G401 (cell line): ENCODE measurements at places on chromosomes 1 and 21. TPM values are rescaled to one million over a fixed set of nuclear protein-coding genes. Genes with fewer than 3 reads are reported as not detected.

DNA sequence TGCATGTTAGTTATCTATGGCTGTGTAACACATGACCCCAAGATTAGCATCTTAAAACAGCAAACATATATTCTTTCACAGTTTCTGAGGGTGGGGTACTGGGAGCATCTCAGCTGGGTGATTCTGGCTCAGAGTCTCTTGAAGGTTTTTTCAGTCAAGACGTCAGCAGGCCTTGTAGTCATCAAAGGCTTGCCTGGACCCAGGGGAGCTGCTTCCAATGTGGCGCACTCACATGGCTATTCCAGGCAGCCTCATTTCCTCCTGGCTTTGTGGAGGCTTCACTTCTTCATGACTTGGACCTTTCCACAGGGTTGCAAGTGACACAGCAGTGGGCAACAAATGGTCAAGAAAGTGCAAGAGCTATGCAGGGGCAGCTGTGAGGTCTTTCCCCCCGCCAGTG, 114.7 kb downstream of the ACTL8 start:
- no peak for DNase-seq

- no peak for DNase-seq
Measured at GRCh38 chr1:155077758-155078445, 735 bp upstream of the EFNA3 start.

DNA sequence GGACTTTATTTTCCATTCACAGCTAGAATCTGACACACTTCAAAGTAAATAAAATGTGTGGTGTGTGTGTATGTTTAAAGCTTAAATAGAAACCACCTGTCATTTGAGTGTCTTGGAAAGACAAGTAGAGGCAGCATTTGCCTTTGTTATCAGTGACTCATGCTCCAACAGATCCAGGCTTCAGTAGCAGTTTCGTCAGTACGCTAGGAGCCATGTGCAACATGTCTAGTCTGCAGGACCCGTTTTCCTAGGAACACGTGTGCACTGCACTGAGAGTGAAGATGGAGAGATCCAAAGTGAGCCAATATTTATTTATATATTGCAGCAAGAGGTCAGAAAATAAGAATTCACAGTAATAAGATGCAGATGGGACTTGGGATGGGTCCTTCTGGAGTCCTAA, 41.8 kb downstream of the SGIP1 start:
- DNase-seq, result no peak

DNA sequence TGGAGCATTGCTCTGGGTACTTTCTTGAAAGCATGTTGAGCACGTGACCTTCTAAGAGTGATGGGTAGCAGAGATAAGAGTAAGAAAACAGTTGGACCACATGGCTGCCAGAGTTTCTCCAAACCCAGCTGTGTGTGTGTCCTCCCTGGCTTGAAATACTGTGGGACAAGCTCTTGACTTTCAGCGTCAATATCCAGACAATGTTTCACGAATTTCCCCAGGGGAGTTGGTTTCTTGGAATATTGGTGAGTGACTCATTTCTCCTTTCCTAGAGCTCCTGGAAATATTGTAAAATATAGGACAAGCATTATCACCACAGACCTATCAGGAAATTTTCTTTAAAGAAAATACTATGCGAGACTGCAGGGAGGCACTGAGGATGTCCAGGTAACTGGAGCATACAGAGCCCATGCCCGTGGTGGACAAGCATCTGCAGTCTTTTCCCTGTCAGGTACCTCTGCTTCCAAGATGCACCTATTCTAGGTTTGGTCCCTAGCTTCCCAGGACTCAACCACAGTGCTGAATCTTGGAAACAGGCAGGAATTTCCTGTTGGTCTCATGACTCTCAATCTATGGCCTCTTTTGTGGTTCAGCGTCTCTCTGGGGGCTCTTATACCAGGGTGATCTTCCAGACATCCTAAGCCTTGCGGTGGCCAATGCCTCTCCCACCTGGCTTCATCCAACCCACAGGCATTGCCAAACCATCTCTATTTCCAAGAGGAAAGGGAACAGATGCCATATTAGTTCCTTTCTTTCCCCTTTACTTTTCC, 67.4 kb downstream of the KCNJ6 start:
- no peak for DNase-seq

- no peak for DNase-seq
Measured at GRCh38 chr1:229862017-229862774, 204.8 kb upstream of the GALNT2 start.

DNA sequence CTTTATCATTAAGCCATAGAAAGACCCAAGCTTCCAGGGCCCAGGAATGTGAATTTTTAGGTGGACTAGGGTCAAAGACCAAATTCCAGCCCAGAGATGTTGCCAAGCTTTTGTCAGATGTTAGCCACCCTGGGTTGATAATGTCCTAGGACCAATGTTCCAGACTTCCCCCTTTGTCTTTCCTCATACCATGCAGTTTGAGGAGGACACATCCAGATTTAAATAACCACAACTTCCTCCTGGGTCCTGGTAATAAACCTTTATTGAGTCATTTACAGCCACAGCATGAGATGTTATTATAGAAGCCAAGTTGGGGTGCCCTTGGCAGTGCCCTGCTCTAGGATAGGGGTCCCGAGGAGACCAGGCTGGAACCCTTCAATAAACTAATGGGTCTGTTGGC, 5.9 kb downstream of the TNR start:
- DNase-seq, result no peak

DNA sequence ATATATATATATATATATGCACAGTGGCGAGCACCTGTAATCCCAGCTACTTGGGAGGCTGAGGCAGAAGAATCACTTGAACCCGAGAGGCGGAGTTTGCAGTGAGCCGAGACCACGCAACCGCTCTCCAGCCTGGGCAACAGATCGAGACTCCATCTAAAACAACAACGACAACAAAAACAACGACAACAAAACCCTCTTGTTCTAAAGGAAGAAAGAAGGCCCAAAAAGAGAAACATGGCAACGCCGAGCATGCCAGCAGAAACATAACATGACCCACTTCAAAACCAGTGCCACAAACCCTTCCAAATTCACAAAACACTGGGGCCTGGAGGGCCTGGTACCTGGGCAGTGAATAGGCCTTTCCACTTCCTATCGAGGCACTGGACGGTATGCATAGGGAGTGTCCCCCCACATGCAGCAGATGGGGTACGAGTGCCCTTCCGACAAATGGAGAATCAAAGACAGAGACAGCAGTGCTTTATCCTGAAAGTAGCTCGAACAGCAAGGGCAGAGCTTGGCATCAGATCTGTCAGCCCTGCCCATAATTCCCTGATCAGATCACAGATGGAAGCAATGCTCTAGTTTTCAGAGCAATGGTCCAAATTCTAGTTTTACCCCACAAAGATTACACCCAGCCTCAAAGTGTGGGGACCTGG, 52.0 kb downstream of the TOMM20 start:
- no peak for DNase-seq

DNA sequence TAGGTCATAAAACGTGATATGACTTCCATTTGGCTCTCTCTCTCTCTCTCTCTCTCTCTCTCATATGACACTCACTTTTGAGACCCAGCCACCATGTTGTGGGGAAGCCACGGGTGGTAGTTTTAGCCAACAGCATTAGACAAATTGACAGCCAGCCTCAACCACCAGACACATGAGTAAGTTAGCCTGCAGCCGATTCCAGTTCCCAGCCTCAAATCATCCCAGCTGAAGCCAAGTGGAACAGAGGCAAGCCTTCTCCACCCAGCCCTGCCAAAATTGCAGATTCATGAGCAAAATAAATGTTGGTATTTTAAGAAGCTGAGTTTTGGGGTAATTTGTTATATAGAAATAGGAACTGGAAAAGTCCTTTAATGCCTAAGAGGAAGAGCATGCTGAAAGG, 98.0 kb upstream of the DNAH14 start:
- DNase-seq, result no peak

DNA sequence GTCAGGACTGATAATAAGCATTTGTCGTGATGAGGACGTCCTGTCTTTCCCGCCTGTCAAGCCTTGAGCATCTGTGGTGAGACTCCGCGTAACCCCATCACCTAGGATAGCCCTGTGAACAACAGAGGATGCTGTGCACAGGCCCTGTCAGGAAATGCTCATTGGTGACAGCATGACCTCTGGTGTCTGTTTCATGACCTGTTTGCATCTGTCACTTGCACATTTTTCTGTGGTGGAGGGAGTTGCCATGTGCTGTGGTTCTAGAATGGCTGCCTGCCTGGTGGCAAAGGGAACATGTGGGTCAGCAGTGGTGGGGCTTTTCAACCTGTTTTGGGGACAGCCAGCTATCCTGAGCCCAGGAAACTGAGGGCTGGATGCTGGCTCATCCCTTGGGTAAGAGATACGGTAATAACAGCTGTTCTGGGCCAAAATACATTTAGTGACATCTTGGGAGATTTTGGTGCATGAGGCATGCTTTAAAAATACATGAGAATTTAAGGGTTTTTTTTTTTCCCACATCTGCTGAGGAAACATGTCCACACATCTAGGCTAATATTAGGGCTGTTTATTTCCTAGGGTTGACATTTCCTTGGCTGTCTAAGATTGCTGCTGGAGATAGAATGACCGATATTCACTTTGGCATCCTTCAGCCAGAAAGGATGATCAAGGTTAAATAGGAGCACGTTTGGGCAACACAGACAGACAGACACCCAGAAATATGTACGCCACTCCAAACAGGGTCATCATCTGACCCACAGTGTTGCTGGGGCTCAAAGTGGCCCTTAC, 52.9 kb downstream of the KCNC4 start:
- no peak for DNase-seq

- DNase-seq, result no peak
Measured at GRCh38 chr1:39668111-39668510, 3.8 kb downstream of the NT5C1A start.

DNA sequence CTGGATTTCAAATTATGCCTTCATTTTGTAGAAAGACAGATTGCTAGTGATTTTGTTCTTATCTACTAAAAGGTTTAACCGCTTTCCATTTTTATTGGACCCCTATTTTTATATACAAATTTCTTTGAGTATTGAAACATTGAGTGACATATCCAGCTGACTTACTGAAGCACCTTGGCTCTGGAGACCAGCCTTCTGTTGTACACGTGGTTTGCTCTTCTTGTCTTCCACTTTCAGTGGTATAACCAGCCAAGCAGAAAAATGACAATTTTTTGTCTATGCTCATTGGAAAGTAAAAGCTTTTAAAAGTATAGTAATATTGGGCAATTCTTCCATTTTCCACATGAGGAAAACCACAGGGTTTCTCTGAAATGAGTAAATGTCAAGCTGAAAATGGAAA, 4.4 kb downstream of the F13B start:
- no peak for DNase-seq

- no peak for DNase-seq
Measured at GRCh38 chr21:33299181-33299752, 25.5 kb upstream of the IFNAR1 start.

GRCh38 chr1:90435351-90435750, 281.8 kb downstream of the BARHL2 start:
- DNase-seq, result no peak

DNA sequence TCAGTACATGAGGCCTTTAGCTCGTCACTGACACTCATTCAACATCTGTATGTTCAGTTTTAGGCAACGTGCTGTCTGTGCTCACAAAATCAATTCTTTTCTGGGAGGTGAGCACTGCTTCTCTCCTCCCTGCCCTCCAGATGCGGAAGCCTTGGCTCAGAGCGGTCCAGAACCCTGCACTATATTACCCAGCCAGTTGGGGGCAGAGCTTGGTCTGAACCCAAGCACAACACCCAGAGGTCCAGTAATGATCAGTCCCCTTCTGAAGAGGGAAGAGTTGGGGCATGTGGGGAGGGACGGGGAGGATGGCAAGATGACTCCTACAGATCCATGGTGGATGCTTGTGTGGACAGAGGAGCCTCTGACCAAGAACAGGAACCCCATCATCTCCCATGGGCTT, 5.6 kb upstream of the DSCAM start:
- no peak for DNase-seq

The NTRK1 gene
- total RNA-seq, result 0.81 and 1.2 TPM in 2 replicates

The PIGR gene
- total RNA-seq, result not detected in 2 replicates

The GPR25 gene
- not detected in 2 replicates for total RNA-seq

The CACNA1S gene
- total RNA-seq, result 0.06 TPM in 1 of 2 replicates, not detected in the other

The REN gene
- not detected in 2 replicates for total RNA-seq

The ZMYM4 gene
- total RNA-seq, result 20.9 and 34.2 TPM in 2 replicates

The KIF26B gene
- total RNA-seq, result 9.8 and 10.5 TPM in 2 replicates

The LRRC39 gene
- total RNA-seq, result 0.34 TPM in 1 of 2 replicates, not detected in the other

The FMOD gene
- total RNA-seq, result not detected in 2 replicates

The RUNX3 gene
- 0.17 TPM in 1 of 2 replicates, not detected in the other for total RNA-seq
